ENCODE measurements at places on chromosomes 5 and 9.

DNA sequence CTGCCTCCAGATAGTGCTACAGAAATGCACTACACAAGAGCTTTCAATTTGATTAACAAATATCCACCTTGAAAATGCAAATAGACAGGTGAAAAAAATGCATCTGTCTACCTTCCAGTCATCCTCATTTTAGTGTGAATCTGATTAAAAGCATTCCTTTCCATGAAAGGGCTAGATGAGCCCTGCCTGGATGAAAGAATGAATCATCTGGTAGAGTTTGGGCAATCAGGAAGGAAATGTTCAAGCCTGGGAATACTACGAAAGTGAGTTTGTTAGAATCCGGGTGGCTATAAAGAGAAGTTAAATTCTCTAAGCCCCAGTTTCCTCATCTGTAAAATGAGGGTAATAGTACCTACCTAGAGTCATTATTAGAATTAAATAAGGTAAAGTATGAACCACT, 142.6 kb downstream of the FAM114A2 start:
- no peak for DNase-seq

- DNase-seq = no peak
These were observed 56.7 kb upstream of the OSMR start for GRCh38 chr5:38789134-38789533.

DNA sequence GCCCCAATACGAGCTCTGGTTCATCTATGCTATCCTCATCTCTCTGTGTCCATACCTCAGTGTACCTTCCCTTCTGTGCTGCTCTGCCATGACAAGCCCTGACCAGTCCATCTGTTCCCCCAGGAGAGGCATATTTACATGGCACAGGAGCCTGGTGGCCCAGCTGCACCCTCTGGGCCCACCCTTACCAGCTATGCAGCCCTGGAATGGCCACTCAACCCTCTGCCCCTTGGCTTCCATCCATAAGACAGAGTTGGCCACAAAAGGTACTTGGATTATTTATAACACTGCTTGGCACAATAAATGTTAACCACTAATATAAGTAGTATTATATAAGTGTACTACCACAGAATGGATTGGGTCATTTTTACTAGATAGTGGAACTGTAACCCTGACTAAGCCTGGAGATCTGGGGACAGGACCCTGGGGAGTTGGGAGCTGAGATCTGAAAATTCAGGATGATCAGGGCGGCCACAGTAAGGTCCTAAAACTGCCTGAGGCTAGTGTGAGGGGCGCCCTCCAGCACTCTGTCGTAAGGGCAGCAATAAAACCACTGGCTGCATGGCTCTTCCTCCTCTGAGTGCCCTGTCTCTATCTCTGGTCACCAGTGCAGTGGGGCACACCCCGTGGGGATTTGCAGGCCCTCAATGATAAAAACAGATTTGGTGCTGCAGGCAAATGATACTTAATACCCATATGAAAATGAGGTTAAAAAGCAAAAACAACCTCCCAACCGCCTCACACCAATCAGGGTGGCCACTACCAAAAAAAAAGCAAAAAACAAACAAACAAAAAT, 65.8 kb downstream of the SEMA4D start:
- DNase-seq = no peak

- DNase-seq = no peak
These were observed 53.0 kb upstream of the RUSC2 start for GRCh38 chr9:35436933-35437332.

DNA sequence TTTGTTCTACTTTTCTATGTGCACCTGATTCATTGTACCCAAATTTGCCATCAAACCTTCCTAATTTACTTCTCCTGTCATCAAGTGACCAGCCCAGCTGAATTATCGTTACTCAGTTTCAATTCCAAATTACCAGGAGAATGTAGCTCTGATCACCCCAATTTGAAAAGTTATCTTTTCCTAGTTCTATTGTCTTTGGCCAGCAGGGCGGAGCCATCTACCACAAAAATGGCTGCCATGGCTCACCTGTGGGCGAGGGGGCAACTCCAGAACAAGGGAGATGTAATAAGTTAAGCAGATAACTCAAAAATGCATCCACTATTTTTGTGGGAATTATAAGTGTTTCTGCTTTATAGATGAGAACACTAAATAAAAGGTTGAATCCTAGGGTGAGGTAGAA, 133.8 kb upstream of the MOCS2 start:
- DNase-seq = no peak

DNA sequence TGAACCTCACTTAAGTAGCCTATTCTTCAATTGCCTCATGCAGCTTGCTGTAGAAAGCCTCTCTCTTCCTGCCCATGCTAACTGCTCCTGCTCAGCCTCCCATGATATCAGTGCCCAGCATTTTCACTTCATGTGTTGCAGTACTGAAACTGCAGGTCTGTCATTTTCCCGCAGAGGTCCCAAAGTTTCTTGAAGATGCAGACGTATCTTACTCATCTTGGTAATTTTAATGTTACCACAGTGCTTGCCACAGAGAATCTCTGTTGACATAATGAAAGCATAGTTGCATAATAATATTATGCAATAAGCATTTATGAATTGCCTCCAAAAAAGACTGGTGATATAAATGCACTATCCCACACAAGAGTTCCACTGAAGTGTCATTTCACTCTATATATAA, 561.1 kb upstream of the DAP start:
- DNase-seq = no peak

GRCh38 chr5:63286724-63287123, 675.5 kb downstream of the HTR1A start:
- DNase-seq = no peak

GRCh38 chr5:95726811-95727763, 4.0 kb upstream of the RHOBTB3 start:
- no peak for DNase-seq

GRCh38 chr5:108311682-108312081, 70.2 kb downstream of the FBXL17 start:
- DNase-seq = no peak

DNA sequence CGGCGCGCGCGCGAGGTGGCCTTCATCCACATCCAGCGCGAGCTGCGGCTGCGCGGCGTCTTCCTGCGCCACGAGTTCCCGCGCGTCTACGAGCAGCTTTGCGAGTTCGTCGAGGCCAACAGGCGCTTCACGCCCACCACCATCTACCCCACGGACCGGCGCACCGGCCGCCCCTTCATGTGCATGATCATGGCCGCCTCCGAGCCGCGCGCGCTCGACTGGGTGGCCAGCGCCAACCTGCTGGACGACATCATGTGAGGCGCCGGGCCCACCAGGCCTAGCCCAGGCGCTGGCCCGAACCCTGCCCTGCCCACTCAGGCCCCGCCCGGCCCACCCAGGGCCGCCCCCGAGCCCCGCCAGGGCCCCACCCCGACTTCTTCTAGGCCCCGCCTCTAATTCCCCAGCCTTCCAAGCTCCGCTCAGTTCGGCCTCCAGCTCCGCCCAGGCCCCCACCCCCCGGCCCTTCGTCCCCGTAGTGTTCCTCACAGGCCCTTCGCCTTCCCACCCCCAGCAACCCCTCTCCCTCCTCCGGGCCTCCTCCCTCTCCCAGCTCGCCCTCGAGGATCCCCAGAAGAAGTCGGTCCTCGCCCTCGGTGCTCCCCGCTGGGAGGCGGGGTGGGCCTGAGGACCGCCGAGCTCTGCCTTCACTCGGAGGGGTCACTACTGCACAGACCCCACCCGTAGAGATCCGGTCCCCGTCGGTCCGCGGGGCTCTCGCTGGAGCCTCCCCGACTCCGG, 2.0 kb upstream of the PHPT1 start:
- no peak for DNase-seq

- no peak for DNase-seq
These were observed 732 bp downstream of the GBGT1 start for GRCh38 chr9:133162861-133163503.

GRCh38 chr5:157626831-157627230, 25.4 kb downstream of the SOX30 start:
- no peak for DNase-seq

DNA sequence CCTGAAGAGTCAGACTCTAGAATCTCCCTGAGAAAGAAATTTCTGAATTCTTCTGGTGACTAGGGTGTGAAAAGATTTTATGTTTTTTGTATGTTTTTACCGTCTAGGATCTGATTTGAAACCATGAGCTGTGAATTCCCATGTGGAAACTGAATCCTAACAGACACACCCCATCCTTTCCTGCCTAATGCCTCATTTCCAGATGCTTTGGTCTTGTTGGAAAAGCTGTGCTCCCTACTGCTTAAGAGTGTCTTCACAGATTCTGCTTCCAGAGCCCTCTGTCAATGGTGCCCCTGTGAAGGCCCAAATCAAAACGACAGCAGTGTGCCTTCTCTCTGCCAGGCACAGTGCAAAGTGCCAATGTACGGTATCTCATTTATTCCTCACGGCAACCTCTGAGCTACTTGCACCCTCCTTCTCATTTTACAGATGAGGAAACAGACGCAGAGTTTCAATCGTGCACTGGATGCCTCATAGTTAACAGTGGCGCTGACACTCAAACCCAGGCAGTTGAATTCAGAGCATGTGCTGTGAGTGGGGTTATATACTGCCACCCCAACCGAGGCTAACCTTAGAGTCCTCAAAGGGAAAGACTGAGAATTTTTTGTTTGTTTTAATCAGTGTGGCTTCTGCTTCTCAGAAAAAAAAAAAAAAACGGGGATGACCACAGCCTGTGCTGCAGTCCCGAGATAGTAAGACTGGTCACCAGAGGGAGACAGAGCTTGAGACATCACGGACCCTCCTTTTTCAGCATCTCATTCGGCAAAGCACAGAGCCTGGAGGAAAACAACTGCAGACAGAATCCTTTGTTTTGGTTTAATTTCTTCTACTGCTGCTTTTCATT, 188.4 kb downstream of the SNCAIP start:
- DNase-seq = no peak

GRCh38 chr5:72265032-72265877, 54.8 kb downstream of the MRPS27 start:
- DNase-seq = no peak

DNA sequence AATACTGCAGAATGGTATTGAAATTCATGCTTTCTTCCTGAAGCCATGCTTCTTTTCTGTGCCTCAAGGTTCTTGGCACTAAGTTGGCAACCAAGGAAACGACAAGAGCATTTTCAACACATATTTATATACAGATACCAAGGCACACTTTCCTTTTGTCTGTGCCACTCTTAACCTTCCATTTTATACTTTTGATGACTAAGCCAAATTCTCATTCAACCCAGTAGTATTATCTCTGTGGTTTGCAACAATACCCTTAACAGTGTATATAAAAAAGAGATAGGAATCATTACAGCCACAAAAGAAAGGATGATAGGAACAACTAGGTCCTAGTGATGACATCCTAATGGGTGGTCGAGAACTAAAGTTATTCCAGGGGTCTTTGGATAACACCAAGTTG, 36.0 kb upstream of the TYRP1 start:
- no peak for DNase-seq

DNA sequence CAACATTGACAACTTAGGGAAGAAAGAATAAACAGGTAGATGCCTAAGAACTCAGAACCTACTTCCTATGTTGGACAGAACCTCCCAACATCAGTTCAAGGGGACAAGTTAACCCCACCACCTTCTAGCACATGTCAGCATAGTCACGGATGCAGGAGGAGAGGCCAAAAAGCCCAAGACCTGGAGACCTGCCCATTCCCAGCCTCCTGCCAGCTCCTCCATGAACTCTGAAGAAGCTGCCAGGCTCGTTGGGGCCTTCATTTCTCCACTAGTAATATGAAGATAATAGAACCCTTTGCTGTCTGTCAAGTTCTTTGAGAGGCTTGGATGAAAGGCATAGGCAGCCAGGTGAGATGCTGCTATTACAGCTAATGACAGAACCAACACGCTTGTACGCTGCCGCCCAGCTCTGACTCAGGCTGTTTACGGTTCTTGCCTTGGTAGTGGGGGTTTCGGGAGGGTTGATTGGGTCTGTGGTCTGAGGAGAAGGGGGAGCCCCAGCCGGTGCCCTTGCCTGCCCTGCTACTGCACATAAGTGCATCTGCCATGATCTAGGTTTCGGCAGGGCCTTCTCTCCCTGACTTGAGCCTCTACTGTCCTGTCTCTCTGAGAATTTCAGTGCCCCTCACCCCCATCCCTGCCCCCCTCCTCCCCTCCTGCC, 82.2 kb downstream of the NRG2 start:
- no peak for DNase-seq

GRCh38 chr5:143143973-143144372, 259.5 kb downstream of the NR3C1 start:
- DNase-seq = no peak

GRCh38 chr5:26737348-26738265, 300.8 kb downstream of the CDH9 start:
- no peak for DNase-seq

DNA sequence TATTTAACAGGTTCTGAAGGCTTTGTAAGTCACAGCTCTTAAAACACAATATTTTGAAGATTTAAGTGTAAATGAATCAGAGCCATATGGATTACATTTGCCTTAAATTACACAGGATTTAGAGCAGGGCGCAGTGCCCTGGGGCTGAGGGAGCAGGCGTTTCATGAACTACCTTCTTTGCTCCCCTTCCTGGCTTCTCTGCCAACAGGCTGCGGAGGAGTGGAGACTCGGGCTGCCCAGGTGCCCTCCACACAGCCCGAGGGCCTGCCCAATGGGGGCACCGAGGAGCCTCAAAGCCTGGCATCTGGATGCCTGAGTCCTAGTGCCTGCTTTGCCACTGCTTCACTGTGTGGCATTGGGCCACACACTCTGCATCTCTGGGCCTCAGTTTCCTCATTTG, 90.6 kb upstream of the HAND1 start:
- DNase-seq = no peak

DNA sequence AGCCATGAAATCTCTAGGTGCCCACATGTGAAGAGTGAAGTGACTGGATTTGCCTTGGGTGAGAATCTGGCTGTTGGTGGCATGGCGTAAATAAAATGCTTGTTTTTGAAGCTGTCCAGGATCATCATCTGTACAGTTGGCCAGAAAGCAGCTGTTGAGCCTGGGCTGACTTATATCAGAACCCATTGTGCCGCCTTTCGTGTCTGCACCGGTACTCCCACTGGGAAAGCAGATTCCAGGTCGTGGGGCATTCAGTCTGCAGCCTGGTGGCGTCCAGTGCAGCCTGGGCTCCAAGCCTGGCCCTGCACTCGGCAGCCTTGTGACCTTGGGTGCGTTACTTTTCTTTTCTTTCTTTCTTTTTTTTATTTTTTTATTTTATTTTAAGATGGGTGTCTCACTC, 27.8 kb downstream of the PRRC2B start:
- DNase-seq = no peak

Measured in esophagus squamous epithelium (tissue), 5 donors.